AG09319 (cell line): ENCODE measurements at places on chromosomes 5 and 9.

- no peak for DNase-seq
Measured at GRCh38 chr5:174140452-174141020, 95.0 kb downstream of the NSG2 start.

GRCh38 chr5:90983711-90984124, 399.4 kb downstream of the ARRDC3 start:
- DNase-seq: no peak

DNA sequence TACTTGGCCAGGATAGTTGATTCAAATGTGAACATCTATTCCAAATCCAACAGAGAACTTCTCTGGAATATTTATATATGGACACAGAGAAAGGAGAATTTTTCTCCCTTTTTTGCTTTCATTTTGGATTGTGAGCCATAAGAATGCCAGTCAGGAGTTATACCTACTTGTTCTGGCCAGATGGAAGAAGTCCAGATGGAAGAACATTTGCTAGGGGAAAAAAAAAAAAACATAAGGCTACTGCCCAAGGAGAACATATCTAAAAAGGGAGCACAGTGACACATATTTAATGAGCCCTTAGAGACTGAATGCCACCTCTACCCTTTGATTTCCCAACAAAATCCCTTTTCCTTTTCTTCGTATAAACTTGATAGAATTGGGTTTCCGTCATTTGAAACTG, 61.7 kb upstream of the PPP2R2B start:
- no peak for DNase-seq

- no peak for DNase-seq
Measured at GRCh38 chr5:96861076-96861475, 15.2 kb upstream of the ERAP2 start.

DNA sequence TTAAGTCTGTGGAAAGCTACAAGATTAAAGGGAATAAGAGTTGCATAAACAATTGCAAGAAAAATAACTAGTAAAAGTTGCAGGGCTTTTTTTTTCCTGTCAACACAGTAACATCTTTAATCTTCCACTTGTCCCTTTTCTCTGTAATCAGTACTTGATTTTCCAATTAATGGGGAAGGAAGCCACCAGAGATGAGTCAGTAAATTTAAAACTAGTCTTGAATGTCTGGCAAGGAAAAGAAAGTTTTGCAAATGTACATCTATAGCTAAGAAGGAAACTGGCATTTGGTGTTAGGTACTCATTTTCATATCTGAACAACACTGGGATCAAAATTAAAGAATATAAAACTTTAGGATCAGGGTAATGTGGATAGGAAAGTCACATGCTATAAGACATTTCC, 17.1 kb downstream of the DAP start:
- no peak for DNase-seq

DNA sequence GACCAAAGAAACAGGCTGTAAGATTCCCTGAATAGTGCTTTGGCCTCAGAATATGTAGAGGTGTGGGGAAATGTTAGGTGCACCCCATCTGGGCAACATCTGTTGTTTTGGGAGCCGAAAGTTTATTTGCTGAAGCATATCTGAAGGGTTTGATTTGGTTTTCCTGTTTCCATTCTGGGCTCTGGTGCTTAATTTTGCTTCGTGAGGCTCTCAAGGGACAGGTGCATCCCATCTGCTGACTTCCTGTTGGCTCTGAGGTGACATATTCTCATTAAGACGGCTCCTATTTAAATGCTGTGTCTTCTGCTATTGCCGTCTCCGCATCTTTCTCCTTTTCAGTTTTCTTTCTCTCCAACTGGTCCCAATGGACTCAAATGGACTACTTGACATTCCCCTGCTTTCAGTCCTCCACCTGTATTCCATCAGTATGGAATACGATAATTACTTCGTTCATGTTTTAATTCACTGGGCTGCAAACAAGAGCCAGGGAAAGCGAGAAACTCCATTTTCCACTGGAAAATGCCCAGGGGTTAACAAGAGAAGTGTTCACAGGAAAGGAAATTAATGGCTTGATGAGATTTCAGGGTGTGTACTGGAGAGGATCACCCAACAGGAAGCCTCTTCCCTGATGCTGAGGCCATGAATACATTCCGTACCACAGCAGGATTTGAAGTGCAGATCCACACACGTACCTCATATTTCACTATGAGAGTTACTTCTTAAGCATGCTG, 104.0 kb downstream of the MTX3 start:
- no peak for DNase-seq

DNA sequence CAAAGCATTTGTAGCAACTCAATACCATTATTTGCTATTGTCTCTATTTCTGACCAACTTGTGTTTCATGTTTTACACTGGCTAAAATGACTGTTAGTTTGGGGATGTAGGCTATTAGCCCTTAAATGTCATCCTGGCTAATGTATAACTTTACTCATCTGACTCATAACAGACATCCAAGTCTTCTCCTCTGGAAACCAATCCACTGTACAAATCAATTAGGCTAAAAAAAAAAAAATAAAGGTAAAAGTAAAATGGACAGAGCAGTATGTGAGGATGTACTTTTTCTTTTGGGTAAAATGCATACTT, 20.6 kb downstream of the MEGF9 start:
- no peak for DNase-seq

DNA sequence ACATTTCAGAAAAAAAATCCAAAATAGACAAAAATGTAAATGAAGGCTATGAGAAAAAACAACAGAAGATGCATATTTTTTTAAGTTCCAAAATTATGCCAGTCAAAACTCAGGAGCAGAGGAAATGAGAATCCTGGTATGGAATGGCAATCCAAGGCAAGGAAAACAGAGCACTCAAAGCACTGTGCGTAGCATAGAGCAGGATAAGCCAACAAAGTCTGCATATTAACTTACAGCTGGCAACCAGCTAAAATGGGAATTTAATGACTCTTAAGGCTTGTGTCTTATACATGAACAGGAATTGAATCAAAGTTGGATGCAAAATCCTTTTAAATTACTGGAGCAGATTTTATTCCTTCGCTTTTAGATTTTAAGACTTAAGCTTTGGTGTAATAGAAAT, 203.5 kb upstream of the DAPK1 start:
- no peak for DNase-seq

DNA sequence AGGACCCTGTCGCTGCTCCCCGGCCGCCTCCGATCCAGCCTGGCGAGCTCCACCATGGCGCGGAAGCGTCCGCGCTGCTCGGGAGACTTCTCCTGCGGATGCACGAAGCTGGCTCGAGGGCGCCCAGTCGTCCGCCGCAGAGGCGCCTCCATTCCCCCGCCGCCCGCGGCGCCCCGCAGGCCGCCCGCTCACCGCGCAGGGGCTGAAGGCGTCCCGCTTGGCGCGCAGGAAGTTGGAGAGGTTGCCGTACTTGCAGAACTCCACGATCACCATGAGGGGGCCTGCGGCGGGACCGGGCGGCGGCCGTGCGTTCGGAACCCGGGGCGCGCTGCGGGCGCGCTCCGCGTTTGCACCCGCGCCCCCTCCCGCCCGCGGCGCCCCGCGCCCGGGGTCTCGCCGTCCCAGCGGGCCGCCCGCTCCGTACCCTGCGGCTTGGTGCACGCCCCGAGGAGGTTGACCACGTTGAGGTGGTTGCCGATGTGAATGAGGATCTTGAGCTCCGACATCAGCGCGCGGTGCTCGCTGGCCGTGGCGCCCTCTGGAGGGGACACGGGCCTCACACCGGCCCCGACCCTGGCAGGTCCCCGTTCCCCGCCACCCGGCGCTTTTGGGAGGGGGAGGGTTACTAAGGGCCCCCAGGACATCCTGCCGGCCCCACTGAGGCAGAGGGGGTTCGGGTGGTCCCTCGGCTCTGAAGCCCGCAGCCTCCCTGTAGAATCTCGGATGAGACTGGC, 27.7 kb upstream of the SCGB3A1 start:
- no peak for DNase-seq

DNA sequence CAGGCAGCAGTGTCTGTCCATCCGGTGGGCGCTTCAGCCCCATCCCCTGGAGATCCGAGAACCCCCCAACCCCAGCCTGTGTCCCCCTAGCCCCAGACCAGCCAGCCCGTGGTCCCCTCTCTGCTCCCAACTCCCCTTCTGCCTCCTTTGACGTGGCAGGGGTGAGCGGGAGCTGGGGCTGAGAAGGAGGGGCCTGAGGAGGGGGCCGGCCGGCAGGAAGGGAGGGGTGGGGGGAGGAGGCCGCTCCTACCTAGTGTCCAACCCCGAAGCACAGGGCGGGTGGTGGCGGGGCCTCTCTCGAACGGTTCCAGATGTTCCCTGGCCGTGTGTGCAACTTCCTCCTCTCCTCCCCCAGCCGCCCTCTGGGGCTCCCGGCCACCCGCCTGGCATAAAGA, 31.0 kb downstream of the GOLGA2 start:
- peak; percentile 91 for DNase-seq

- DNase-seq: no peak
Measured at GRCh38 chr5:117107859-117108258, 533.2 kb upstream of the SEMA6A start.

DNA sequence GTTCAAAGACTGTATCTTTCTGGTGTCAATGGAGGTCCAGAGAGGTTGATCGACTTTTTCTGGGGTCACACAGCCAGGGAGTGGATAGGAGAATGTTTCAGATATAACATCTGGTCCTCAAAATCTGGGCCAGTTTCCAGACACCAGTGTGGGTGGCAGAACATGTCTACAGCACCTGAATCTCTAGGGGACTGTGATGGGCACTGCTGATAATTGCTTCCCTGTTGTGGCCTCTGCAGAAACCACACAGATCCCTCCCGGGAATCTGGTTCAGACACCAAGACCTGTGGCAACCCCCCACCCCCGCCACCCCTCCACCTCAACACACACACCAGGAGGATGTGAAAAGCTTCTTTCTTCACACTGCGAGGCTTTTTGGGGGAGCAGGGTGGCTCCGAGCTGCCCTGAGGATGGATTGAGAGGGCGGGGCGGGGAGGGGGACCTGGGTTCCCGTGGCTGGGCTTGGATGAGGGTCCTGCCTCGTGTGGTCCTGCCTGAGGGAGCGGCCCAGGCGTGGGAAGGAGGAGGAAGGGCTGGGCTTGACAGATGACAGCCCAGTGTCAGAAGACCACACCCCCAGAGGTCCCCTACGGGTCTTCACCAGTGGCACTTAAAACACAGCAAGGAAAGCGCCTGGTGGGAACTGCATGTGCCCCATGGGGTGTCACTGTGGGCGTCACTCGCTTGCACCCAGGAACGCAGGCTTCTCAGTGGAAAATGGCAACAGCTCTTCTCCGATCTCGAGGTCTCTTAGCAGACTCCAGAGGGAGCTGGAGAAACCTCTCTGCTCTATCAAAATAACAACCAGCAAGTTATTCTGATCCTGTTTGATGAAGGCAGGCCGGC, 55.2 kb downstream of the TRIP13 start:
- no peak for DNase-seq

DNA sequence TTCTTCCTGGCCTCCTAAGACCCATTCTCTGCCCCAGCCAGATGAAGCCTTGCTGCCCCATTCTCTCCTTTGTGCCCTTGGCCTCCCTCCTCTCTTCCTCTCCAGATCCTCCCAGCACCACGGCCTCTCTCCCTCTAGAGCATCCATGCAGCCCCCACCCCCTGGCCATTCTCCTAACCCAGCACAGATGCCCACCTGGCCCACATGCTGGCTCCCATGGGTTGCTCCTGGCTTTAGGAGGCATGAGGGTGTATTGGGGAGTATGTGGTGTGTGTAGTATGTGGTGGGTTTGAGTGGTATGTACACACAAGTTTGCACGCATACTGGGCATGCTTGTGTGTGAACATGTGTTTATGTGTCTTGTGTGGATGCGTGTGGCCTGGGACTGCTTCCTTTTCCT, 47.1 kb downstream of the FOXI1 start:
- DNase-seq: no peak

GRCh38 chr9:112571624-112572355, 85.2 kb downstream of the KIAA1958 start:
- no peak for DNase-seq

DNA sequence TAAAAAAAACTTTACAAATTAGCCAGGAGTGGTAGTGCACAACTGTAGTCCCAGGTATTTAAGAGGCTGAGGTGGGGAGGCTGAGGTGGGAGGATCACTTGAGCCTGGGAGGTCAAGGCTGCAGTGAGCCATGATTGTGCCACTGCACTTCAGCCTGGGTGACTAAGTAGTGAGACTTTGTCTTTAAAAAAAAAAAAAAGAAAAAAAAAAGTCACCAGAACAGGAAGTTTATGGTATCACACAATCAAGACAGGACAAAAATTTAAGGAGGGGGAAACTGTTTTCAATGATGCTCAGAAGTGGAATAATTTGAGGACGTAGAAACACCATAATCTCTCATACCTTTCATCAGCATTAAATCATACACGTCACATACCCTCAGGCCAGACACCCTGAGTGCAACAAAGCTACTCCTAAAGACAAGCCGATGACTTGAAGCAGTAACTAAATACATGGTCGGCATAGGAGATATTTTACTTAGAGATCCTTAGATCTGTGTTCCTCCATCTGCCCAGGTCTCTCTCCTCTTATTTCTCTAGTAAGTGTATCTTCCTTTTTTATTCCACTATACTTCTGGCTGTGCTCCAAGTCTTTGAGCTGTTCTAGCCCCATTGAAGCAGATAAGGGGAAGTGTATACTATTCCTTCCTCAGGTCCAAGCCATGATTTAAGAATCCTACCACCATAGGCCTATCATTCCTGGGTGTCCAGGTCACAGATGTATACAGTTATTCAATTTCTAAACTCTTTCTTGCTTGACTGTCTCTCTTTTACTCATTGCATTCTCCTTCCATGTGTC, 91.3 kb upstream of the APC start:
- DNase-seq: no peak

GRCh38 chr9:3880851-3881250, 355.1 kb upstream of the RFX3 start:
- peak; percentile 80 for DNase-seq

- DNase-seq: no peak
Measured at GRCh38 chr9:132348676-132349075, 6.1 kb downstream of the SETX start.

GRCh38 chr5:138936225-138936967, 61.3 kb upstream of the LRRTM2 start:
- DNase-seq: no peak

- no peak for DNase-seq
Measured at GRCh38 chr5:98453296-98453695, 320.2 kb upstream of the RGMB start.

- no peak for DNase-seq
Measured at GRCh38 chr9:124210697-124211096, 47.1 kb upstream of the NEK6 start.

- DNase-seq: peak; percentile 49
Measured at GRCh38 chr9:74773886-74774479, 113.7 kb downstream of the TRPM6 start.

DNA sequence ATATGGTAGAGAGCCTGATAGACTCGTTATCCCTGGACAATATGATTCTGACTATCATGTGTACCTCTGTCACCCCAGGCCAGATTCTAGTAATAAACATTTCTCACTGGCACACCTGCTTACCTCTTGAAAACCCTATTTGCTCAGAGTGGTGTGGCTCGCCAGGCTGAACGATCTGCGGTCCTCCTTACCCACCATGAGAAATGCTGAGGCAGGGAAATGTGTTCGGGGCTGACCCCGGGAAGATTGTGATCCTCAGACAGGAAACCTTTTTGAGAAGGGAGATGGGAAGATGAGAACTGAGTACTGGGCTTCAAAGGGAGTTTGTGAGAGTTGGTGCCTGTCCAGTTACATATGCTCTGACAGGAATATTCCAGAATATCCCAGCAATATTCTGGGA, 10.7 kb upstream of the PRXL2C start:
- DNase-seq: no peak
